ENCODE measurements at places on chromosomes 3 and 15. TPM values are rescaled to one million over a fixed set of nuclear protein-coding genes. Genes with fewer than 3 reads are reported as not detected.

- DNase-seq, result no peak
Measured at GRCh38 chr15:92930054-92930621, 30.0 kb downstream of the CHD2 start.

GRCh38 chr3:111585217-111585616 lies 9.9 kb downstream of the ZBED2 start:
- no peak for DNase-seq

DNA sequence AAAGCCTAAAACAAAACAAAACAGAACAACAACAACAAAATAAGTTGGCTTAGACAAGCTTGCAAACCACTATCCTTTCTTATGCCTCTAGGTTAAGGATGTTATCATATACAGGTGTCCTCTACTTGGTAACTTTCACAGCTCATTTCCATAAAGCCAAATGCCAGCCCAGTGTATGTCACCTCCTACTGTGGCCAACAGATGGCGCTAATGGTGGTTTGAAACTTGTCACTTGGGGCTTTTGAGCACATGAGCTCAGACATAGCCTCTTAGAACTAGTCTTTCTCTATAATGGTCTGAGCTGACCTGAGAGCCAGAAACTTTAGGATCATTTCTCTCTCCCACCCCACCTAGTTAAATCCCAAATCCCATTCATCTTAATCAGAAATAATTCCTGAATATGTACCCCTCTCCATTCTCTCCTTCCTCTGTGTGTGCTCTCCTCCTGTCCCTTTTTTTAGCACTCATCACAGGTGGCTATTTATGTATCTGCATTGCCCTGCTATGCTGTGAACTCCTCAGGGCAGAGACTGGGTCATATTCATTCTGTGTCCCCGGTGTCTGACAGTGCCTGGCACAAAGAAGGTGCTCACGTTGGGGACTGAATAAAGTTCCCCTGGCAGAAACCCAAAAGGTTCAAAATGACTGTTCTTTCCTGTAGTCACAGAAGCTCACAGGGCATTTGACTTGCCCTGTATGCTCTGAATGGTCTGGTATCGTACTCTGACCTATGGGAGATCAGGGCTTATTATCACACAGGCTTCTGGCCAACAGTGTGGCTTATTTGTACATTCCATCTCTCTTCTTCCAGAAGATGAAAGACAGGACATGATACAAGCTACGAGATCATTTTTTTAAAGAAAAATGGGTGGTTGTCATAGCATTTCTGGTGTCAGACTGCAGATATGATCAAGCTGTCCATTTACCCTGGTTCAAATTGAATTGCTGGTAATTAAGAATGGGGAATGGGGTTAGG lies 319.3 kb upstream of the AZI2 start:
- peak; percentile 42 for DNase-seq

GRCh38 chr3:128572644-128573105 lies 77.9 kb downstream of the RPN1 start:
- peak; percentile 27 for DNase-seq

ACKR2 gene
- total RNA-seq, result 1.2 TPM

Data from activated T-cell treated with anti-CD3 and anti-CD28 coated beads, Interleukin-2, amount 50 U/mL, for 72 hours (primary cell).